Stimulated activated CD4-positive, alpha-beta T cell treated with anti-CD3 and anti-CD28 coated beads, Interleukin-1b, Interleukin-23, amount 100 ng/mL, for 24 hours (primary cell): ENCODE measurements at places on chromosomes 2 and 18.

- DNase-seq = no peak
Measured at GRCh38 chr2:73830871-73831401, 2.2 kb downstream of the STAMBP start.

GRCh38 chr2:219772697-219773096 is 145.3 kb downstream of the SLC4A3 start:
- DNase-seq = no peak

DNA sequence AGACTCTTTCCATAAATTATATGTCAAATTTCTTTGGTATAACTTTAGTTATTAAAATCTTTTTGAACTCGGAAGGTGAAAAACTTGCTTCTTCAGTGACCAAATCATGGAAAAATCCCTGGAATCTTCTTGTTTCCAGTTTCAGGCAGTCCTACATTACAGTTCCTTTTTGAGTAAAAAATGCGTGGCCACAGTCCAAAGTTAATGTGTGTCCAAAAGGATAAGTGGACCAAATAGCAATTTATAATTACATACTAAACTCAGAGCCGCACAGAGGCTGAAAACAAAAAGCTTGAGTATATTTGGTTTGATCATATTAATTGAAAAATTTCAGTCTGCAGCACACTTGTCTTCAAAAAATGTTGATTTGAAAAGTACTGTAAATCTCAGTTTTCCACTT is 28.4 kb upstream of the DYNC2LI1 start:
- DNase-seq = no peak

DNA sequence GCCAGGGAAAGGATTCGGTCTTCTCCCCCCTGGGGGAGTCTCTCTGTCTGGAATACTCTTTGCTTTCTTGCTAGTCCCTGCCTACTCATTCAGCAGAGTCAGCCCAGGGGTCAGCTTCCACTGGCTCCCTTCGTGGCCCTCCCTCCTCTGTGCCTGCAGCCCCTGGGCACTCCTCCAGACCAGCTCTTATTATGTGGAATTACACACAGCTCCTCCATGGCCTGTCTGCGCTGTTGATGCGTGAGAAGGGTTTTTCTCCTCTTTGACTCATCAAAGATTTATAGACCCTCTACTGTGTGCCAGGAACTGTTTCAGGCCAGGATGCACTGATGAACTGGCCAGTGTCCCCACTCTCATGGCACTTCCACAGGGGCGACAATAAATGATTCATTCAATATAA is 44.4 kb downstream of the ST8SIA5 start:
- no peak for DNase-seq

GRCh38 chr2:225399504-225399903 is at the start of gene NYAP2:
TSS of gene NYAP2 (plus strand) at chr2:225399710. CDS start at chr2:225408881, 9,171 bp downstream.
- DNase-seq = no peak

GRCh38 chr18:32552421-32553030 is 81.8 kb upstream of the GAREM1 start:
- DNase-seq = peak; percentile 40

DNA sequence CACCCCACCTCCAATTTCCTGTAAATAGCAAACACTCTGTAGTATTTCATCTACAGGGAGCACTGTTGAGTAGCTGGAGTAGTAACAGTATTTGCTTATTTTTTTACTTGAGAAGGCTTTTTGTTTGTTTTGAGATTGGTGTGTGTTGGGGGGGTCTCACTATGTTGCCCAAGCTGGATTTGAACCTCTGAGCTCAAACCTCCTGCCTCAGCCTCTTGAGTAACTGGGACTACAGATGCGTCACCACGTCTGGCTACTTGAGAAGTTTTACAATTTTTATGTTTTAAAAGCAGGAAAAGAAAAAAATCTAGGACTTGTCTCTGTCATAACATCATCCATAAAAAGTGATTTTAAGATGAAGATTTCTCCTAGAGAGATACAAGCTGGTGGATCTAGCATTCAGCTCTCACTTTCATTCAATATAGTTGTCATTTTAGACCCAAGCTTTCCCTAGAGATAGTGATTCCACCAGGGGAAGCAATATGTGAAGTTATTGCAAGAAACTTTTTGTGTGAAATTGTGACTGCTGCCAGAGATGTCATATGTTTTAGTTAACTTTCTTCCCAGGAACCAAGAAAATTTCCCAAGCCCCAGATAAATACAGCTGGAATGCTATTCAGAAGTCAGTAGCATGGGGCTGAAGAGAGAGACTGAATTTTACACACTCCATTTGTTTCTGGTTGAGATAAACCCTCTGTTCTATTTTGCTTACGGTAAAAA is 60.2 kb upstream of the MAP4K3 start:
- DNase-seq = no peak

- no peak for DNase-seq
Measured at GRCh38 chr2:217297096-217297495, 437.2 kb upstream of the TNP1 start.

DNA sequence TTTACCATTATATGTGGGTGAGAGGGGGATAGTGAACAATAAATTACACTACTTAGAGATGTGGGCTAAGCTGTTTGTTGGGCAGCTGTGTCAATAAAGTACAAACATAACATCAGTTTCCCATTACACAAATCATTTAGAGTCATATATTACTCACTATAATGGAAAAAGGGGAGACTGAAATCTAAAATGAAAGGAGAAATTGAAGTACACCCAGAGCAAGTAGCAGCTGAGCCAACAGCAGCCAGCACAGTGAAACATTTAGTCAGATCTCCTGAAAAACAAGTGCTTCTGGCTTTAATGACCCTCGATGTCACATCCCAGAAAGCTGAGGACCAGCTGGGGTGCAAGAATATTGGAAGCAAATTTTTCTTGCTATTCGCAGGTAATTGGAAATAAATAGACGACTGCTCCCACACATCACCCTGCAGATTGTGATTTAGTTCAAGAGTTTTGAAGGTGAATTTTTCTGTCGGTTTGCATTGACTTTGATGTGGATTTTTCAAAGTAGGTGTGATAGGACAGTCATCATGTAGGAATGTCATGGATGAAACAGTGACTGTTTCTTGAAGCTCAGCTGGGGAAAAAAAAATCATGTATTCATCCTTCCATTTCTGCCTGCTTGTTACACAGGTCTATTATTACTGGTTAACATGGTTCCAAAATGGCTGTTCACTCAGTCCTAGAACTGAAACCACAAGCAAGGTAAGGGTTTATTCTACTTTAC is 1607.3 kb upstream of the CELF4 start:
- DNase-seq = no peak
